WTC11 (cell line): ENCODE measurements at places on chromosomes 7 and 10.

DNA sequence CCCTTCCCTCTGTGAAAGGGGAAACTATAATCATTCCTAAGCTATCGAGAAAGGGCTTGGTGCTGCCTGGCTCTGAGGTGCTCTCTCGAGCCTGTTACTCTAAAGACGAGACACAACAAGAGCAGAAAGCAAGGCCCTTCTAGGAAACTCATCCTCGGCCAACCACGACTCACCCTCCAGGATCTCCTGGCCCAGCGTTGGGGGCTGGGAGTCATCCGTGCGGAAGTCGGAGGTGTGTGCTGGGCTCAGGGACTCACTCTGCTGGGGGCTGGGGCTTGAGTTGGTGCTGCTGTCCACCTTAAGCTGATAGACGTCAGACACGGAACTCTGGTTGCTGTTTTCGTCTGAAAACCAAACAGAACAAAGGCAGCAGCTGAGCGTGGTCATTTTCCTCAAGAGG is 17.6 kb upstream of the BAZ1B start:
- DNase-seq: no peak

GRCh38 chr10:113292743-113293142 is 260.1 kb upstream of the HABP2 start:
- no peak for DNase-seq

GRCh38 chr10:8527773-8528172 is 473.3 kb downstream of the GATA3 start:
- DNase-seq: no peak

DNA sequence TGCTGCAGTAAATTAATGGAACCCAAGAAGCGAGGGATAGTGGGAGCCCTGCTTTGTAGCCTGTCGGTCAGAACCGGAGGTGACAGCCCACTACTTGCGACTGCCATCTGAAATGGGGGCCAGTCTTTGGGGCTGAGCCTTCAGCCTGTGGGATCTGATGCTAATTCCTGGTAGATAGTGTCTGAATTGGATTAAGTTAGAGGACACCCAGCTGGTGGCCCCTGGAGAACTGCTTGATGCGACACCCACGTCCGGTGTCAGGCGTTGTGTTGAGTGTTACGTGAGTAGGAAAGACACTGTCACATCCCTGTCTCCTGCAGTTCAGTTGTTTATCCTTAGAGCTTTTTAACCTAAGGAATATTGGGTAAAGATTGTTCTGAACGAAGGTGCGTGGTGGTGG is 5.0 kb downstream of the EIF3B start:
- no peak for DNase-seq

DNA sequence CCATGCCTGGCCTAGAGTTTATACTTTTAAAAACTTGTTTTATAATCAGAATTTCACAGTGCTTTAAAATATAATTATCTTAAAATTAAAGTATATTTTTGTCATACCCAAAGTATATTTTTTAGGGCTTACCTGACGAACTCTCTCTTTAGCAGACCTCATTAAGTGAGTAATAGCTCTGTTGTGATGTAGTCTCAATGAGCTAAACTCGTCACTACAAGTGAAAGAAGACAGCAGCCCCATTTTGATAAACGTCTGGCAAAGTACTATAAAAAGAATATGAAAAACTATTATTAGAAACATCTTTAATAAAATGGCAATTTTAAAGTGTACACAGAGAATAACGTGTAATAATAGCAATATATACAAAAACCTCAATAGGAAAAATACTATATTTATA is 18.6 kb downstream of the ANKRD61 start:
- no peak for DNase-seq

DNA sequence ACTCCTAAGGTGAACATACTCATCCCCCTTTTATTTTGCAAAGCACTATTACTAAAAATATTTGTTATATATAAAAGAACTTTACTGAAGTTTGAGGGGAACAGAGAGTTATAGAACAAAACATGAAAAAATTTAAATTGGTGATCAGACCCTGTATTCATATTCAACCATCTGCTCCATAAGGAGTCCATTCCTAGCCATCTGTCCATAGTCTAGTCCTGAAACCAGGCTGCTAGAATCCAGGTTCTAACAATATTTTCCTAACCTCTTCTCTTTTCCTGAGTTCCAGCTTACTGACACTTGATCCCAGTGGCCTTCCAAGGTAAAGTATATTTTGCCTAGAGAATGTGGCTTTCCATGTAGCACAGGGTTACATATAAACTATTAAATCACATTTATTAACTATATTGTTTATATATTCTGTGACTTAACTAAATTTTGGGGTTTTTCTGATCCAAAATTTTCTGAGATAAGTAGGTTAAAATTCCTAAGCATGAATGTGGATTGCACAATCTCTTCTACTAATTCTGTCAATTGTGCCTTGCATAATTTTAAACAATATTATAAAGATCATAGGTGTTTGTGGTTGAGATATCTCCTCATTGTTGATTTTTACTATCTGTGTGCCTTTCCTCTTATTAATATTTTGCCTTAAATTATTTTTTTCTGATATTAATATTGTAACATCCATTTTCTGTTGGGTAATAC is 137.6 kb upstream of the MAGI2 start:
- DNase-seq: no peak

DNA sequence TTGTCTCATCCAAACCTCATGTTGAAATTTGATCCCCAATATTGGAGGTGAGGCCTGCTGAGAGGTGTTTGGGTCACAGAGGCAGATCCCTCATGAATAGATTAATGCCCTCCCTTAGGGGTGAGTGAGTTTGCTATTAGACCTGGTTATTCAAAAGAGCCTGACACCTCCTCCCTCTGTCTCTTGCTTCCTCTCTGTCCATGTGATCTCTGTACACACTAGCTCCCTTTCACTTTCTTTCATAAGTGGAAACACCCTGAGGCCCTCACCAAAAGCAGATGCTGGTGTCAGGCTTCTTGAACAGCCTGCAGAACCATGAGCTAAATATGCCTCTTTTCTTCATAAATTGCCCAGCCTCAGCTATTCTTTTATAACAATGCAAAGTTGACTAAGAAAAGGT is 447.1 kb downstream of the MDFIC start:
- DNase-seq: no peak

DNA sequence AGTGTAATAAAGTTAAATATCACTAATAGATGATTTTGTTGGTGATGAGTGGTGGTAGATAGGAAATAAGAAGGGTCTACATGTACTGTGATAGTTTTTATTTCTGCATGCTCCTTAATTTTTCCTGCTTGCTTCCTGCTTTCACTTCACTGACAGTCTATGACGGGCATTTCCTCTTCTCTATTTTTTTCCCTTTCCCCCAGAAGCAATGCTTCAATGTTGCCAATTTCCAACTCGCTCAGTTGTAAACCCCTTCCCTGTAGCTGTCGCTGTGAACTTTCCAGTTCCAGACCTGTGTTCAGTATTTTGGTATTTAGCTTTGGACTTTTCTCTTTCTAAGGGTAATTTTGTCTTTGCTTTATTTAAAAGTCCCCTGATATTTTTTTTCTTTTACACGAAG is 123.5 kb upstream of the AGR3 start:
- DNase-seq: no peak

DNA sequence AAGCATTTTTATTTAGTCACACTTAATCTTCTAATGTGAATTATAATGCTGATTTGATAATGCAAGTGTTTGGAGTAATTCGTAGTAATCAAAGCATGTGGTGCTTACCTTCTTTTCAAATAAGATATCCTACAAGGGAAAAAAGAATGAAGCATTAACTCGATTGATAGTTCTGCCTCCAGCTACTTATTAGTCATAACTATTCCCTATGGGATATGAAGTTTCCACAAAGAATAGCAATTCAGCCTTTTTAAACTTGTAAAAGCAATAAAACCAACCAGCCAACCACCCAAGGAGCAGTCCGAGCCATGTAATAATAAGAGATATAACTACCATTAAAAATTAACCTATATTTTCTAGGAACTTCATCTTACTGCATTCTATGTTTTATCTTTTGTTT is 11.6 kb downstream of the COL28A1 start:
- DNase-seq: no peak

DNA sequence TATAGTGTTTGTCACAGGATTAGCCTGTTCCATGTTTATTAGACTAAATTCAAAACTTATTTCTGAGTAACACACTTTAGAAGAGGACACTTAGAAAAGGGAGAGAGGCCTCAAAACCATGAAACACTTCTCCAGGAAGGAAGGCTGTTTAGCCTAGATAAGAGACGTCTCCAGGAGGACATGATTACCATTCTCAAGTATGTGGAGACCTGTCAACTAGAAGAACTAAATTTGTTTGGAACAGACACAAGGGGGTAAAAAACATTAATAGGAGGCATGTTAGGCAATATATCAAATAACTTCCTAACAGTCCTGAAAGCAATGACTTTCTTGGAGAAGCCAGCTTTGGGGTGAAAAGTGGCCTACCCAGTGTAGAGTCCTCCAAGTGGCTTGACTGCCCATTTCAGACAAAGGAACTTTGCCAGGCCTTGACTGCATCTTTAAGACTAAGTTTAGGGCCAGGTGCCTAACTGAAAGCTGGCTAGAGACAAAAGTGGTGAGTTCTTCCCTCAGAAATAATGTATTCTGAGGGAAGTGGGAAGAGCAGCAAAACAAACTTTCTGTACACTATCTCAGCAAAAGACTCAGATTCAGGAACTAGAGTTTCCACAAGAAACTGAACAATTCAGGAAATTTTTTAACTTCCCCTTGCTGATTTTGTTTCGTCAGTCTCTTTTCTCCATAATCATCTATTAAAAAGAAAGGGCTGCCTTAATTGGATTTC is 11.8 kb downstream of the NCOA4 start:
- no peak for DNase-seq

GRCh38 chr7:122055073-122055472 is 89.0 kb downstream of the AASS start:
- DNase-seq: no peak

GRCh38 chr7:7979558-7979957 is 11.0 kb downstream of the GLCCI1 start:
- no peak for DNase-seq

- no peak for DNase-seq
Observed at GRCh38 chr10:130812381-130813148, 499.0 kb downstream of the TCERG1L start.

DNA sequence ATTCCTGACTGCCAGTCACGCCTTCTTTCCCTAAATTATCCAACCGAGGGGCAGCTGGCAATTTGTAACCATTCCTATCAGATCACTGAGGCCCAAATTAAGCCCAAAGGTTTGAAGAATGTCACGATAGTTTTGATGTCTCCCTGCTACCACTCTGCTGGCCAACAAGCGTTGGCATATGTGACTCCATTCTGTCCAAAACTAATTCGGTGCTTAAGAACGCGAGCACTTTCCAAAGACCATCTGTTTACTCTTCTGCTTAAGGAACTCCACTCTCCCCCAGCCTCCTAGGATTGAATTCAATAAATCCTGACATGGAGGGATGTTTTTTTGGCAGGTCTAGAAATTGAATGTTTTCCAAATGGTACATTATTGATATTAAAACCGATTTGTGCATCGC is 131.5 kb upstream of the CTBP2 start:
- no peak for DNase-seq

- no peak for DNase-seq
Observed at GRCh38 chr7:94212160-94212559, 182.5 kb upstream of the COL1A2 start.

DNA sequence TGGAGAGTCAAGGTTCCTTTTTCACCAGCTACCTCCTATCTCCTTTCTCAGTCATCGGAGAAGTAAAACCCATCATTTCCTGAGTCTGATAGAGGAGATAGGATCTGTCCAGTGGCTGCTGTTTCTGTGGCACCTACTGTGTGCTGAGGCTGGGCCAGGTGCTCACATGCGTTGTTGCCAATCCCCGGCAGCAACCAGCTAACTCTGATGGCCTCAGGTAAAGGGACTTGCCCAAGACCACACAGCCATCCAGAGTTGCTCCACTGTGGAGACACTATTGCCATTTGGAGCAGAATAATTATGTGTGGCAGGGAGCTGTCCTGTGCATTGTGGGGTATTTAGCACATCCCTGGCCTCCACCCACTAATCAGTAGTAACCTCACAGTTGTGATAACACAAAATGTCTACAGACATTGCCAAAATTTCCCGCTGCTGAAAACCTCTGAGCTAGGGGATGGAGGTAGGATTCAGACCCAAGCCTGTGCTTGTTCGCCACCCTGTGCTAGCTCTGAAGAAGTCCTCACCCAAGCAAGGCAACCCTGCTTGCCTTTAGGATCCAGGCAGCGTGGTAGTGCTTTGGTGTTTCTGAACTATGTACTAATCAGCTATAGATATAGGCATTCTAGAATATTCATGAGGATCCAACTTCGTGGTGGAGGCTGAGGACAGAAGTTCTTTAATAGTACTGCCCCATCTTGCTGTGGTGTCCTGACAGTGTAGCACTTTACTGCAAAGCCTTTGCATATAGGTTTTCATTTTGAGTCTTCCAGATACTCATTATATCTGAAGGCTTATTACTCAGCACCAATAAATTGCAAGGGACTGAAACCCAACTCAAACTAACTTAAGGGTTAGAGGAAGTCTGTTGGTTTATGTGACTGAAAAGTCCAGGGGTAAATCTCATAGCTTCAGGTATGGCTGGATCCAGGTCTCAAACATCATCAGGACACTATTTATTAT is 164.6 kb downstream of the GRK5 start:
- DNase-seq: no peak

DNA sequence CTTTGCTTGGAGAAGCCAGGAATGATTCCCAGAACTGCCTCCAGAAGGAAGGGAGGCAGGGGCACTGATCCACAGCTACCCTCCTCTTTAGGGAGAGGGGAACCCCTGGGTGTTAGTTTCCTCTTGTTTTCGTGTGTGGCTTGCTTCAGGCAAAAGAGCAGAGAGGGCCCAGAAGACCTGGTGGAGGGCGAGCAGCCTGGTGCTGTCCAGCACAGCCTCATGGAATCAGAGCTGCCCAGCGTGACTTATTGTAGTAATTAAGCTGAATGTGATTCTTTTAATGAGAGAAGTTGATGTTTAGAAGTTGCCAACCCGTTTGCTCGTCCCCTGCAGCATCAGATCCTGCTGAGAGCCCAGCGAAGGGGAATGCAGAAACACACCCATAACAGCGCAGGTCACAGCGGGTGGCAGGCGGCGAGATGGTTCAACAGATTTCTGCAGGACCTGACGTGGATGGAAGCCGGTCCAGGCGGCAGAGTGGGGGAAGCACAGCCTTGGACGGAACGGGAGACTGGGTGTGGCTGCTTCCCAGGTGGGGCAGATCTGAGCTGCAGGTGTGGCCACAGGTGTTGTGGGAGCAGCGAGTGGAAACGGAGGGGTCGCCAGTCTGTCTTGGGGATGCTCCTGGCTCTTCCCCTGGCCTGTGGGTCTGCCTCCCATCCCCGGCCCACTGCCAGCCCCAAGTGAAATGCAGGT is 53.7 kb upstream of the SHH start:
- no peak for DNase-seq

GRCh38 chr7:41628901-41629300 is 74.0 kb downstream of the INHBA start:
- no peak for DNase-seq

- DNase-seq: no peak
Observed at GRCh38 chr7:144011458-144012230, 11.5 kb downstream of the OR6B1 start.

- no peak for DNase-seq
Observed at GRCh38 chr7:43591558-43592180, 8.8 kb downstream of the STK17A start.

- DNase-seq: no peak
Observed at GRCh38 chr7:137006293-137006692, 137.8 kb downstream of the CHRM2 start.

GRCh38 chr7:117134411-117134810 is 181.1 kb downstream of the ST7 start:
- DNase-seq: no peak

- no peak for DNase-seq
Observed at GRCh38 chr7:111982804-111983203, 223.4 kb downstream of the DOCK4 start.
